ENCODE measurements at places on chromosomes 16 and 17.
A peak's percentile ranks its signal among the peaks of the same experiment; 100 is the strongest.

DNA sequence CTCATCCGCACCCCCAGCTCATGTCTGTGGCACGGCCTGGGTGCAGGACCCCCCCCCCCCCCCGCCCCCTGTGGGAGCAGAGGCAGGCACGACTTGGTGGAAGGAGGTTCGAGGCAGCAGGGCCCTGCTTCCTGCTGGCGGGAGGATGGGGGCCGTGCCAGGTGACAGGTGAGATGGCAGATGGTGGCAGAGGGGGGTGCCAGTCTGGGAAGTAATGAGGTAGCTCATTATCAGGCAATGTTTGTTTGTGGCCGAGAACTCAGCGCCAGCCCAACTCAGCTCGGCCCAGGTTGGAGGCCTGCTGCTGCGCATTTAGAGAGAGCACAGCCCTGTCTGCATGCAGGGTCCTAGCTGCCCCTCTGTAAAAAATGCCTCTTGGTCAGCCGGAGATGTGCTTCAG, 40.1 kb upstream of the JPH3 start:
- no peak for DNase-seq

GRCh38 chr16:57127836-57128235, 35.5 kb downstream of the CPNE2 start:
- no peak for DNase-seq

GRCh38 chr16:66429290-66429962, 2.3 kb downstream of the BEAN1 start:
- DNase-seq: no peak

GRCh38 chr16:54412777-54413455, 126.3 kb upstream of the IRX3 start:
- no peak for DNase-seq

- DNase-seq: no peak
These were observed 88.5 kb downstream of the SMG6 start for GRCh38 chr17:2214929-2215615.

DNA sequence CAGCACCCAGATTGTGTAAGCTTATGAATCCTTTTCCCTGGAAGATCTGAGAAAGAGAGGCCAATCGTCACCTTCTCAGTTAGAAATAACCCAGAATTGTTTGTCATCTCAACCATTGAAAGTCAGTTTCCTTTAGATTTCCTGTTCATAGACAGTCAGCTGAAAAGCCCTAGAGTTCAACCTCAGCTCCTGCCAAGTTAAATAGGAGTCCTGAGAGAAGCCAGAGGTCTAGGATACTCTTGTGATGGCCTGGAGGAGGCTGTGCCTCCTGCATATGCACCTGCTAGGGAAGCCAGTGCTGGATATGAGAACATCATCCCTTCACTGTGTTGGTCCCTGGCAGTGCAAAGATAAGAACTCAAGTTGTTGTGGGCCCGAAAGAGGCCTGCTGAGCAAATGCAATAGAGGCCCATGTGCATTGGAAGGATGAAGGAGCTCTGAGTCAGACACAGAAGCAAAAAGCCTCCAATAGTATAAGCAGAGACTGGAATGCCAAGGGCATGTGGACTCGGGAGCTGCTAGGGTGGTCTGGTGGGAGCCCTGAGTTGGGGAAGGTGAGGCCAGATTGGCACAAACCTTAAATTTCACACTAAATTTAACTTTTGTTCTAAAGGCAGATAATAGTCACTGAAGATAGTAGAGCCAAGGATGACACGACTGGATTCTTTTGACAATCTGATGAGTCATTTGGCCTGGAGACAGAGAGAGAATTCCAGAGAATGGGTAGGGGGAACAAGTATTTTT, 520.9 kb upstream of the CDH5 start:
- no peak for DNase-seq

DNA sequence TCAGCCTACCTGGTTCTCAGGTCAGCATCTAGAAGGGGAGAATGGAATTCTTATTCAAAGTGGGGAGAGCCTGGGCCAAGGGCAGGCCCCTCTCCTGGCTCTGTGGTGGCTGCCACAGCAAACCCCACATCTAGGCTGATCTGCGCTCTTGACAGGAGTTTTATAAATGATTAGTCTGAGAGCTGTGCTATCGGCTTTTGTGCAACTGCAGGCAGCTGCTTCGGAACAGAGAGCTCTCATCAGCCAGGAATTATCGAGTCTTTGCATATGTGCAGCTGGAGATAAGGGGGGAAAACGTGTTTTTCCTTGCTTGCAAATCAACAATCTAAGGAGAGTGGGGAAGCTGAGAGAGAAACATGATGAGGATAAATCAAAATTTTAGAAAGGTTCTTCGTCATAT, 91.7 kb downstream of the HS3ST3A1 start:
- DNase-seq: no peak

- DNase-seq: no peak
These were observed 2335.5 kb downstream of the TP53TG3F start for GRCh38 chr16:35794896-35795295.

DNA sequence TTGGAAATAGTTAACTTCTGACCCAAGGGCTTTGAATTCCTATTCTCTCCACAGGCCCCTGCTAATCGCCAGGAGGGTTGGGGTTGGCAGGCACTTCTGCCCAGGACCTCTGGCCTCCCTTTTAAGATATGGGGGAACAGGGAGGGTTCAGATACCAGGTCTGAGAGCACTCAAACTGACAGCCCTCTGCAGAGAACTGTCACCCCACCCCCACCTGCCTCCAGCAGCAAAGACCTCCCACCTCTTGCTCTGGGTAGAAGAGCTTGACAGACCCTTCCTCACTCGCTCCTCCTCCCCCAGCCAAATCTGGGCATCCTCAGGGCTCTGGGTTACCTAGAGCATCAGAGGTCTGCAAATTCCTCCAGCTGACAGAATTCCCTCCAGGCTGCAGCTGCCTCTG, 11.6 kb downstream of the CDH3 start:
- no peak for DNase-seq

DNA sequence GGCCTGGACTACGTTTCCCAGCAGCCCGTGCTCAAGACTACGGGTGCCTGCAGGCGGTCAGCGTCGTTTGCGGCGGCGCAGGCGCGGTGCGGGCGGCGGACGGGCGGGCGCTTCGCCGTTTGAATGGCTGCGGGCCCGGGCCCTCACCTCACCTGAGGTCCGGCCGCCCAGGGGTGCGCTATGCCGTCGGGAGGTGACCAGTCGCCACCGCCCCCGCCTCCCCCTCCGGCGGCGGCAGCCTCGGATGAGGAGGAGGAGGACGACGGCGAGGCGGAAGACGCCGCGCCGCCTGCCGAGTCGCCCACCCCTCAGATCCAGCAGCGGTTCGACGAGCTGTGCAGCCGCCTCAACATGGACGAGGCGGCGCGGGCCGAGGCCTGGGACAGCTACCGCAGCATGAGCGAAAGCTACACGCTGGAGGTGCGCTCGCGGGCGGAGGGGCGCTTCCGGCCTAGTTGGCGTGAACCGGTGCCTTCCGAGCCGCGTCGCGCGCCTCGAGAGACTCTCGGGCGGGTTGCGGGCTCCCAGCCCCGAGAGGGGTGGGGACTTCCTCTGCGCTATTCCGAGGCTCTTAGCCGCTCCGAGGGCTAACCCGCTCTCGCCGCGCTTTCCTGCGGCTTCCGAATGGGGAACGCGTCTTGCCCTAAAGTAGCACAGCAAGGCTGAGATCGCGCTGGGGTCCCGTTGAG, at the start of gene RBL2:
RBL2 (plus strand) TSS at position 95 of the 689 bp plus-strand sequence; CDS start at position 181, 86 bp downstream.
- peak; percentile 14 for DNase-seq

- peak; percentile 90 for DNase-seq
These were observed at the start of gene RSL1D1 for GRCh38 chr16:11851294-11852091. Gene RSL1D1 (minus strand): TSS chr16:11851542. CDS start chr16:11851512, 30 bp downstream.

GRCh38 chr17:55336426-55336825, 71.7 kb downstream of the HLF start:
- no peak for DNase-seq

DNA sequence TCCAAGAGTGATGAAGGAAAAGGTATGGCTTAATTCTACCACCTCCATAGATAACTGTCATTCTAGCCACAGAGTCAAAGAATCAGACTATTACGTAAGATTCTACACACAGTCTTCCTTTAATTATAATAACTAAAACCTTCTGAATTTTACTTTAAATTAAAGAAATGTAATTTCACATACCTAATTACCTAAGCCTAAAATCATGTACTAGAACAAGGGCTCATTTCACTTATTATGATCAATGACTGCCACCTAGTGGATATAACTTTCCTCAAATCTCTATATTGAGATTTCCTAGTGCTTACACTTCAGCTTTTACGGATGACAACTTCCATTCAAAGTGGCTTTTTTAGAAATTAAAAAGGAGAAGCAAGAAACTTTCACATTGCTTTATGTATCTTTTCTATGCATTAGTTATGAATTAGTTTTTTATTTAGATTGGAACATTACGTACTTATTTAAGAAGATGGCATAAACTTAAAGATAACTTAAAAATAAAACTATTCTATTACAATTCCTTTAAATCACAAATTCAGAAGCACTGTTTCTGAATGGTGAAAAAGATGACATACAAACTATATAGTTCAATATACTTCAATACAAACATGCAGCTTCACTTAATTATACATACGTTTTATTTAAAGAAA, 18.2 kb upstream of the ABCA10 start:
- DNase-seq: no peak

DNA sequence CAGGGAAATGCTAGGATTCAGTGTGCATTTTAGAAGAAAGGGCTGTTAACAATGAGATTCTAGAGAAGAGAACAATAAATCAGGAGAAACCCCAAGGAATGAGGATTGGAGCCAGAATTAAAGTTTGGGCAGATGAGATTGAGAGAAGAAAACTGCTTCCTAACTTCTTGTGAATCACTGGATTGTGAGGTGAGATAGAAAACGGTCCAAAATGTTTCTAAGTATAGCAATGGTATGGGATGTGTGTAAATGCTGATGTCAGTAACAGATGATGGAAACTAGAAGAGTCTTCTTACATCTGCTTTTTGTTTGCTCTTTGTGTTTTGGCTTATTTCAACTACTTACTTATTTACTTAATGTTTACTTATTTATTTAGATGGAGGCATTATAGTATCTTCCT, 123.0 kb downstream of the KCNJ2 start:
- no peak for DNase-seq

GRCh38 chr17:50186661-50187393, 14.6 kb downstream of the COL1A1 start:
- DNase-seq: no peak

- DNase-seq: no peak
These were observed 532.9 kb downstream of the MAF start for GRCh38 chr16:79067600-79067999.

GRCh38 chr16:87602001-87602775, at the start of gene JPH3:
Gene JPH3 (plus strand): TSS chr16:87602508. CDS start chr16:87603147, 639 bp downstream.
- no peak for DNase-seq

DNA sequence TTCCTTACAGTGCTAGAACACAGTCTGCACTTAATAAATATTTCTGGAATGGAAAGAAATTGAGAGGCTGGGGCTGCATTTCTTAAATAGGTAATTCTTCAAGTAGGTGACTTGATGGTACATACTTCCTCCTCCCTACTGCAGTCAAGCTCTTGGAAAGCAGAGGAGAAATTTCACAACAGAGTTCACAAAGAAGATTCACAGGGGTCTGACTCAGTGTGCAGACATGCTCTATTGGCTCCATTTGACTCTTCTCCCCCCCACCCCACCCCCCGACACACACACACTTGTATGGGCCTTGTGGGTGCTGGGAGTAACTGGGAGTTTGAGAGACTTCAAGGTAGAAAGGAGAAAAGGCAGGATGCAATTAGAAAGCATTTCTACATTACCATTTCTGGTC, 6.2 kb upstream of the MYOCD start:
- no peak for DNase-seq

DNA sequence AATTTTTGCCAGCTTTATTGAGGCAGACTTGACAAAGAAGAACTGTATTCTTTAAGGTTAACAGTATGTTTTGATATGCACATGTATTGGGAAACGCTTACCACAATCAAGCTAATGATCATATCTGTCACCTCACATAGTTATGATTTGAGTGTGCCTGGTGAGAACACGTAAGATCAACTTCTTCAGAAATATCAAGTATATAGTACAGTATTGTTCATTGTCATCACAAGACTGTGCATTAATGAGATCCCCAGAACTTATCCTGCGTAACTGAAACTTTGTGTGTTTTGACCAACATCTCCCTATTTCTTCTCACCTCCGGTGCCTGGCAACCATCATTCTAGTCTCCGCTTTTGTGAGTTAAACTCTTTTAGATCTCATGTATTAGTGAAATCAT, 756.4 kb upstream of the EEF2KMT start:
- DNase-seq: no peak

DNA sequence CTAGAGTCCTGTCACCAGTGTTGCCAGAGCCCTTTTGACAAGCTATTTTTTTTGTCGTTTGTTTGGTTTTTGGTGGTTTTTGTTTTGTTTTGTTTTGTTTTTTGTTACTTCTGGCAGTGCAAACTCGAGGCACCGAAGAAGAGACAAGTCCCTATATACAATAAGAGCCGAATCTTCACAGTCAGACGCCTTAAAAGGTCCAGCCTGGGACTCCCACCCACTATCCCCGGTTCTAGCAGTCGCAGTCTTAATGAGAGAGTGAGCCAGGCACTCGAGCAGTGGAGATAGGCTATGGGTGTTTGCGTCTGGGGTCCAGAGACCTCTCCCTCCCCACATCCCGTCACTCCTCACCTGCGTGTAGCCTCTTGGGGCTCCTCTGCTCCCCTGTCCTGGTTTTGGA, 1.9 kb downstream of the OR1F1 start:
- DNase-seq: no peak

- no peak for DNase-seq
These were observed 79.6 kb upstream of the LHX1 start for GRCh38 chr17:36857698-36858097.

GRCh38 chr17:74214484-74215341, 1.3 kb downstream of the TTYH2 start:
- no peak for DNase-seq

DNA sequence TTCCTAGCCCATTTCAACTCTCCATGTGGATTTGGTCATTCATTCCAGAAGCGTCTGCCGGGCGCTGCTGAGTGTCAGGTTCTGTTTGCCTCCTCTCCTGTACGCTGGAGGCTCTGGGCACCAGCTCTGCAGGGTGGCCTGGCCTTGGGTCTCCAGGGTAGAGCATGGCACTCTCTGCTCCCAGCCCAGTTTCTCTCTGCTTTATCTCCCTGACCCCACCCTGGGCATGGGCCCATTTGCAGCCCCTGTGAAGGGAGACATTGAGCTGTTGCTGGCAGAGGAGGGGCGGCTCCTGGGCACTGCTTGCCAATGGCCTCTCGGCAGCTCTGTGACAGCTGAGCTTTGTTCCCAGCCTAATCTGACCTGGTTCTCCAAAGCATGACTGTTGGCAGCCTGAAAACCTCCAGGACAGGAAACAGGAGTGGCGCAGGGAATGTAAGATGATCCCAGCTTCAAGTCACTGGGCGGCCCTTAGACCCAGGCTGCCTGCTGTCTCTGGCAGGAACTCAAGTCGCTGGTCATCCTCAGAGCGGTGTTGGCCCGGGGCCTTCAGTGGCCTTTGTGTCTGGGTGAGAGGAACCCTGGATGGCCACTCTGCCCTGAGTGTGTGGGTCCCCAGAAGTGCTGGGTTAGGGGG, 146.8 kb downstream of the SEC14L1 start:
- peak; percentile 77 for DNase-seq

- peak; percentile 88 for DNase-seq
These were observed 2.3 kb downstream of the RAB37 start for GRCh38 chr17:74739227-74739831.

- DNase-seq: peak; percentile 78
These were observed 6.3 kb upstream of the IL32 start for GRCh38 chr16:3059041-3059722.

All from T1000 (cell line).